H9 (cell line): ENCODE measurements at places on chromosomes 4 and X. TPM values are rescaled to one million over a fixed set of nuclear protein-coding genes. Genes with fewer than 3 reads are reported as not detected.

NR0B1 gene
- total RNA-seq: 0.18 TPM in 1 of 2 replicates, not detected in the other

DUX4 gene
- total RNA-seq: not detected in 2 replicates

ESX1 gene
- total RNA-seq: not detected in 2 replicates

GRCh38 chr4:141860974-141861373 is 224.6 kb downstream of the IL15 start:
- H3K27ac ChIP-seq: no peak overlapping the region
- H3K4me1 ChIP-seq: no peaks in the 10 kb centered on the region
- no peaks in the 10 kb centered on the region for H3K36me3 ChIP-seq
- no peak overlapping the region for H3K4me3 ChIP-seq
- H3K27me3 ChIP-seq: no peaks in the 10 kb centered on the region
- DNase-seq: no peak

GRCh38 chr4:77308843-77309242 is 151.8 kb downstream of the CCNG2 start:
- H3K27me3 ChIP-seq: no peaks in the 10 kb centered on the region
- H3K4me3 ChIP-seq: no peak overlapping the region
- no peaks in the 10 kb centered on the region for H3K36me3 ChIP-seq
- no peaks in the 10 kb centered on the region for H3K4me1 ChIP-seq
- DNase-seq: no peak
- no peak overlapping the region for H3K27ac ChIP-seq
